ENCODE measurements at places on chromosomes 1 and 21.

- no peak for DNase-seq
Measured at GRCh38 chr1:152961226-152961891, 9.1 kb upstream of the SPRR4 start.

DNA sequence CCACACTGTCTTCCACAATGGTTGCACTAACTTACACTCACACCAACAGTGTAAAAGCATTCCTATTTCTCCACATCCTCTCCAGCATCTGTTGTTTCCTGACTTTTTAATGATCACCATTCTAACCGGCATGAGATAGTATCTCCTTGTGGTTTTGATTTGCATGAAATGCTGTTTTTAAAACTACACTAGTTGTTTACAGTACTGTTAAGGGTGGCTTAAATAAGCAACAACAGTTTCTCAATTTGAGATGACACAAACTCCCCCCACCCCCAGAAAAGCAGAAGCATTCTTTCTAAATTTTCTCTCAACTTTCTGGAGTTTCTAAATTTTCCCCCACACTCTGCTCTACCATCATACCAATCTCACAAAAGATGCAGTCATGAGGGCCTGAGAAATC lies 7.1 kb upstream of the SLAMF7 start:
- DNase-seq = no peak

DNA sequence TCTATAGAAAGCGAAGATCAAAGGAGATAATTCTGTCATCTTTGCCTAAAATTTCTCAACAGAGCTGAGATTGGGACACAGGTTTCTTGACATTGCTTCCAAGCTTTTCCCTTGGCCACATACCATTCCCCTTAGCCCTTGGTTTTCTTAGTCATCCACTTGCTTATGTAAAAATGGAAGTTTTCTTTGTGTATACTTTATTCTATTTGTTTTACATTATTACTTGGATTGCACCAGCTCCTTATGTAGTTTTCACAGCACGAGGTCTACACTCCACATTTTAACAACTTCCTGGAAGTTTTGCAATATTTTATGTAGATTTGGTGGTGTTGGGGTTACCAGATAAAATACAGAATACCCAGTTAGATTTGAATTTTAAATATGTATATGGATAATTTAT lies 129.8 kb downstream of the PLA2G4A start:
- DNase-seq = no peak

DNA sequence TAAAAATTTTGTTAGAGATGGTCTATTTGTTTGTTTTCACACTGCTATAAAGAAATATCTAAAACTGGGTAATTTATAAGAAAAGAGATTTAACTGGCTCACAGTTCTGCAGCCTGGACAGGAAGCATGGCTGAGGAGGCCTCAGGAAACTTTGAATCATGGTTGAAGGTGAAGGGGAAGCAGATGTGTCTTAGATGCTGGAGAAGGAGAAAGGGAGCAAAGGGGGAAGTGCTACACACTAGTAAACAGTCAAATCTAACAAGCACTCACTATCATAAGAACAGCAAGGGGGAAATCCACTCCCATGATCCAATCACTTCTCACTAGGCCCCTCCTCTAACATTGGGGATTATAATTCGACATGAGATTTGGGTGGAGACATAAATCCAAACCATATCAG lies 76.8 kb upstream of the COL24A1 start:
- DNase-seq = no peak

- no peak for DNase-seq
Measured at GRCh38 chr1:42731585-42731984, 8.5 kb downstream of the CLDN19 start.

GRCh38 chr1:162177126-162177525 lies 107.6 kb downstream of the NOS1AP start:
- no peak for DNase-seq

DNA sequence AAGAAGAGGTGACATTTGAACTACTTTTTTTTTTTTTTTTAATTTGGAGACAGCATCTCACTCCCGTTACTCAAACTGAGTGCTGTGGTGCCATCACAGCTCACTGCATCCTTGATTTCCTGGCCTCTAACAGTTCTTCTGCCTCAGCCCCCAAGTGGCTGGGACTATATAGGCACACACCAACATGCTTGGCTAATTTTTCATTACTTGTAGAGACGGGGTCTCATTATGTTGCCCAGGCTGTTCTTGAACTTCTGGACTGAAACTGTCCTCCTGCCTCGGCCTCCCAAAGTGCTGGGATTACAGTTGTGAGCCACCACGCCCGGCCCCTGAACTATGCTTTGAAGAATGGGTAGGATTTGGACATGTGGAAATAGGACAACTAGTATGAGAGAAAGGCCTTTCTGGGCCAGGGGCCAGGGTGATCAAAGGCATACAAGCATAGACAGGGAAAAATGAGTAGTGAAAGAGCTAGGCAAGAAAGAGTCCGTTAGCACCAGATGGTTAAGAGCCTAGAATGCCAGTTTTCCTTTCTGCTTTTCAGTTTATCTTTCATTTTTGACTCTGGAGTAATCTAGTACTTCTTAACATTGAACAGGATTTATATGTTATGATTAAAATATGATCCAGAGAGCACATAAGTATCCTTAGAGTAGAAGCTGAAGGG lies 6.3 kb downstream of the RABGAP1L start:
- DNase-seq = no peak

GRCh38 chr1:52125736-52126359 lies 16.0 kb upstream of the ZFYVE9 start:
- no peak for DNase-seq

- DNase-seq = no peak
Measured at GRCh38 chr1:221032637-221033280, 153.5 kb downstream of the HLX start.

GRCh38 chr1:186806477-186806876 lies 22.3 kb upstream of the PLA2G4A start:
- no peak for DNase-seq

DNA sequence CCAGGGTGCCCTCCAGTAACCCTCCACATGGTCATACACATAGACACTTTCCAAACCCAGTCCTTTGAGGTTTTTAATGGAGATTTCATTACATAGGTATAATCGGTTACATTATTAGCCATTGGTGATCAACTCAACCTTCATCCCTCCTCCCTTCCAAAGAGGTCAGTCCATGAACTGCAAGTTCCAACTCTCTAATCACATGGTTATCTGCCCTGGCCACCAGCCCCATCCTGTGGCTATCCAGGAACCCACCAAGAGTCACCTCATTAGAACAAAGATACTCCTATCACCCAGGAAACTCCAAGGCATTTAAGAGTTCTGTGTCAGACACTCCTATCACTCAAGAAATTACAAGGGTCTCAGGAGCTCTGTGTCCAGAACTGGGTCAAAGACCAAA lies 12.2 kb downstream of the ATP1A4 start:
- no peak for DNase-seq

- DNase-seq = no peak
Measured at GRCh38 chr1:217542837-217543236, 88.1 kb downstream of the GPATCH2 start.

DNA sequence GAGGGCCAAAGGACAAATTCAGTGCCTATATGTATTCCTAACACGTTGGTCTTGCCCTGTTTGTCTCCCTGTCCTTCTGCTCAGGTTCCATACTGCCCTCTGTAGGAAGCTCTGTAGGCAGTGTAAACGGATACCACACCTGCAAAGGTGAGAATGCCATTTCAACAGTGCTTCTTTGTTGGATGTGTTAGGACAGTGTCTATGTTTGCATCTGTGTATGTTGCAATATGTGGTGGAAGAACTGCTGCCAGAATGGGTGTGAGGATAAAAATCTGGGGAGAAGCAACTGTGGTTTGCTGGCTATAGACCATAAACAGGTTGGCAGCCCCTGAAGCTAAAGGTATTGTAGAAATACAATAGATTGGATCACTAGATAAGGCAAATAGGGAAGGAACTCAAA lies 113.1 kb upstream of the BMP8A start:
- no peak for DNase-seq

DNA sequence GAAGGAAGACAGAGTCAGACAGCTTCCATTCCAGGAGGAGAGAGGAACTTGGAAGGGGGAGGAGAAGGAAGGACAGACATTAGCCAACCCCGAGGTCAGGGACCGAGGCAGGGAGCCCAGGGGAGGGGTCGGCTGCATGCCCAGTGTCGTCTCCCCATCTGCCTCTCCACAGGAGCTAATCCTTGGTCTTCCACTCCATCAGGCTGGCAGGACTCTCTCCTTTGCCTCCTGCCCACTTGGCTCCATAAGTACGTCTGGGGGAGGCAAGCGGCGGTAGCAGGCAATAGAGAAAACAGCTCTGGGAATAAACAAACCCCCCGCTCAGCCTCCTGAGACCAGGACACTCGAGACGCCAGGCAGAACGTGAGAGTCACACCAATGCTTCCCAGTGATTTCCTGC lies 71.3 kb downstream of the GRIK3 start:
- DNase-seq = no peak

- no peak for DNase-seq
Measured at GRCh38 chr1:93963585-93963984, 54.4 kb upstream of the GCLM start.

GRCh38 chr1:76867342-76868130 lies at the start of gene ST6GALNAC5:
TSS of gene ST6GALNAC5 (plus strand) at chr1:76867480.
- DNase-seq = no peak

- no peak for DNase-seq
Measured at GRCh38 chr1:200267458-200267857, 142.4 kb downstream of the ZNF281 start.

DNA sequence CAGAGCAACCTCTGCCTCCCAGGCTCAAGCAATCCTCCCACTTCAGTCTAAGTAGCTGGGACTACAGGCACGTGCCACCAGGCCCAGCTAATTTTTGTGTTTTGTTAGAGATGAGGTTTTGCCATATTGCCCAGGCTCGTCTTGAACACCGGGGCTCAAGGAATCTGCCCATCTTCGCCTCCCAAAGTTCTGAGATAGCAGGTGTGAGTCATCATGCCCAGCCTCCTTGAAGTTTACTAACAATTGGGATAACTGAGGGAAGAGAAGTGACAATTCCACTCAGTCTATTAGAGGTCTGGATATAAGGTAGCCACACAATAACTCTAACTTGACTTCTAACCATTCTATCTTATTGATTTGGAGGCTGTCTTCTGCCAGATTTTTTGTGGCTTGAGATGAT lies 6.3 kb upstream of the RCC1 start:
- DNase-seq = no peak
